Suprapubic skin (tissue), 4 donors: ENCODE measurements at places on chromosomes 2 and 18.

GRCh38 chr2:5834501-5834900 lies 142.3 kb downstream of the SOX11 start:
- H3K27ac ChIP-seq, result no peak overlapping the region
- H3K36me3 ChIP-seq, result no peaks in the 10 kb centered on the region
- H3K4me1 ChIP-seq, result no peaks in the 10 kb centered on the region
- no peaks in the 10 kb centered on the region for H3K27me3 ChIP-seq
- no peak overlapping the region for H3K4me3 ChIP-seq

DNA sequence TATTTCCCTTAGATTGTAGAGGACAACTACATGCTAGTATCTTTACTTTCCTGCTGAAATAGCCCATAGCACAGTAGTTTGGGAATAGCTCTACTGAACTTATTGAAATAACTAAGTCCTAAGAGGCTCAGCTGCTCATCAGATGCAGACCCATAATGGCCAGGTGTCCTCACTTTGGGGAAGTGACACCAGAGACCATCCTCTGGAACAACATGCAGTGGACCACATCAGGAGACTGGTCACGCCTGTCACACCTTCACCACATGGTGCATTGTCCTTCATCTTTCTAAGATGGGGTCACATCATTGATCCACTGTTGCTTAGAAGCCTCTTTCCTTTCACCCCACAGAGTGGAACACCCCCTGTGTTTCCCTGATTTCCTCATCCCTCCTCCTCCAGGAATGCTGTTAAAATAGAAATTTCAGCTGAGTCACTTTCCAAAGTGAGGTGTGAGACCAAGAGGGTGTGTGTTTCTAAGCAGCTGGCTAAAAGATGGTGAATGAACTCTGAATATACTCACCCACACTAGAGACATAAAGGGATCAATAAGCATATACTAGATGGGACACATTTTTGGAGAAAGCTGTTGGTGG lies 215.2 kb upstream of the LRRTM1 start:
- no peak overlapping the region for H3K4me3 ChIP-seq
- H3K36me3 ChIP-seq, result no peaks in the 10 kb centered on the region
- H3K27me3 ChIP-seq, result no peaks in the 10 kb centered on the region
- no peak overlapping the region for H3K27ac ChIP-seq

DNA sequence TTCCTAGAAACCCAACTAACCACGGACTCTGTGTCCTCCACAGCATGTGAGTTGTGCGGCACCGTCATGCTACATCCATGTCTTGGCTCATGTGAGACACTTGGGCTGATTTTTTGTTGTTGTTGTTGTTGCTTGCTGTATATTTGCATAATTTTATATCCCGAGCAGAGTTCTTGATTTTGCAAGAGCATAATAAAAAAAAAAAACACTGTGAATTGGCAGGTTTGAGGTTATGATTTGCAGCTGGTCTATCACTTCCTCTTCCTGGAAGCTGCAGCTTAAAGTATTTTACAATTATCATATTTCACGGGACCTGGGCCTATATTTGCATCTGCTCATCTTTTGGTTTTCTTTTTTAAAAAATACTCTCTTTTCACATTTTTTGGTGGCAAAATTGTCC lies 142.3 kb upstream of the NRP2 start:
- peaks cover 17% of the 10 kb centered on the region for H3K4me1 ChIP-seq
- no peaks in the 10 kb centered on the region for H3K27me3 ChIP-seq
- DNase-seq, result no peak
- no peak overlapping the region for H3K4me3 ChIP-seq

- peaks cover 4% of the 10 kb centered on the region for H3K27me3 ChIP-seq
- no peaks in the 10 kb centered on the region for H3K36me3 ChIP-seq
- no peaks in the 10 kb centered on the region for H3K4me1 ChIP-seq
- DNase-seq, result no peak
- H3K4me3 ChIP-seq, result no peak overlapping the region
- no peak overlapping the region for H3K27ac ChIP-seq
Measured at GRCh38 chr18:58605027-58606020, 23.6 kb downstream of the ALPK2 start.

DNA sequence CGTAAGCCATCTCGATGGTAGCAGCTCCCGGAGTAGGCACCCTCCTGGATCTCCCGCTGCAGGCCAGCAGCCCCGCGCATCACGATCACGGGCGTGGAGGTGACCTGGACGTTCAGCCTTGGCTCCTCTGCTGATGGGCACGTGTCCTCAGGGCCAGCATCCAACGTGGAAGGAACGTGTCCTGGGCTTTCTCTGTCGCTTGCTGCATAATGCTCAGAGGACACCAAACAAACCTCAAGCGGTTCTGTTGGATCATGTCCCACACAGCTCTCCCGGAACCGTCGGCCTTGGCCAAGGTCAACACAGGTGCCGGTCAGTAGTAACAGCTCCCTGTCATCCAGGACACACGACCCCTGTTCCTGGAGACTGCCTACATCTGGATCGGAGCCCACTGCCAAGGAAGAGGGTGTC lies 23.1 kb downstream of the PASK start:
- no peak overlapping the region for H3K4me3 ChIP-seq
- H3K27ac ChIP-seq, result no peak overlapping the region
- H3K4me1 ChIP-seq, result peaks cover 5% of the 10 kb centered on the region

GRCh38 chr2:101751875-101752619 lies 54.5 kb downstream of the MAP4K4 start:
- no peak overlapping the region for H3K4me3 ChIP-seq
- peaks cover 26% of the 10 kb centered on the region for H3K4me1 ChIP-seq
- H3K27ac ChIP-seq, result no peak overlapping the region
- no peak for DNase-seq

- H3K4me3 ChIP-seq, result no peak overlapping the region
- H3K4me1 ChIP-seq, result no peaks in the 10 kb centered on the region
- no peaks in the 10 kb centered on the region for H3K36me3 ChIP-seq
- no peak for DNase-seq
- H3K27ac ChIP-seq, result no peak overlapping the region
Measured at GRCh38 chr2:44836174-44836573, 105.3 kb upstream of the SIX3 start.

DNA sequence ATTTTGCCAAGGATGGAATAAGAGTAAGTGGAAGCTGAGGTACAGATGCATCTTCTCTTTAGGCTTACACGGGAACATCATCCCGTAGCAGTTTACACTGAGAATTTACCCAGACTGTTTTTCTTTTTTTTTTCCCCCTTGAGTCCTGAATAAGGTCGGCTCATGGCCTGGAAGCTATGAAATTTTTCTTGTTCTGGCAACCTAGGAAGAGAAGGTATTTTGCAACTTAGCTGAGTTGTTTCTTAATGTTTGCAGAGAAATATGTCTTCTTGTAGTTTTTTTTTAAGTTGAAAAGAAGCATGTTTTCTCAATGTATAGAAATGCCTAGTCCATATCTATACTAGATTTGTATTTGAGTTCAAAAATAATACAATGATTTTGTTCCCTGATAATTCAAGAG lies 712.5 kb downstream of the TDRD15 start:
- no peaks in the 10 kb centered on the region for H3K36me3 ChIP-seq
- H3K27me3 ChIP-seq, result no peaks in the 10 kb centered on the region
- DNase-seq, result no peak
- no peaks in the 10 kb centered on the region for H3K4me1 ChIP-seq
- H3K27ac ChIP-seq, result no peak overlapping the region

- no peak overlapping the region for H3K27ac ChIP-seq
- H3K4me3 ChIP-seq, result no peak overlapping the region
- no peaks in the 10 kb centered on the region for H3K36me3 ChIP-seq
- DNase-seq, result no peak
- no peaks in the 10 kb centered on the region for H3K27me3 ChIP-seq
- no peaks in the 10 kb centered on the region for H3K4me1 ChIP-seq
Measured at GRCh38 chr2:203796248-203797010, 71.1 kb upstream of the CTLA4 start.

GRCh38 chr2:233233618-233234230 lies 17.7 kb upstream of the ATG16L1 start:
- H3K27ac ChIP-seq, result no peak overlapping the region
- DNase-seq, result no peak
- H3K4me3 ChIP-seq, result no peak overlapping the region
- H3K27me3 ChIP-seq, result no peaks in the 10 kb centered on the region
- H3K36me3 ChIP-seq, result no peaks in the 10 kb centered on the region

GRCh38 chr2:158967114-158967730 lies 1.2 kb upstream of the TANC1 start:
- no peaks in the 10 kb centered on the region for H3K36me3 ChIP-seq
- no peak for DNase-seq
- H3K4me1 ChIP-seq, result peaks cover 38% of the 10 kb centered on the region
- no peaks in the 10 kb centered on the region for H3K27me3 ChIP-seq

- no peaks in the 10 kb centered on the region for H3K27me3 ChIP-seq
- no peak for DNase-seq
- H3K27ac ChIP-seq, result peak overlapping the region; percentile 11
- no peaks in the 10 kb centered on the region for H3K36me3 ChIP-seq
- peaks cover 31% of the 10 kb centered on the region for H3K4me1 ChIP-seq
Measured at GRCh38 chr18:54260396-54261072, 8.8 kb upstream of the POLI start.

- DNase-seq, result no peak
- no peaks in the 10 kb centered on the region for H3K4me1 ChIP-seq
- H3K36me3 ChIP-seq, result no peaks in the 10 kb centered on the region
- no peak overlapping the region for H3K27ac ChIP-seq
- no peak overlapping the region for H3K4me3 ChIP-seq
- H3K27me3 ChIP-seq, result no peaks in the 10 kb centered on the region
Measured at GRCh38 chr2:122516775-122517174, 761.3 kb downstream of the TSN start.

GRCh38 chr2:27370816-27371620 lies 602 bp downstream of the SNX17 start:
- H3K27me3 ChIP-seq, result no peaks in the 10 kb centered on the region
- no peak for DNase-seq
- peak overlapping the region; percentile 97 for H3K27ac ChIP-seq
- H3K36me3 ChIP-seq, result peaks cover 58% of the 10 kb centered on the region
- peaks cover 38% of the 10 kb centered on the region for H3K4me1 ChIP-seq

GRCh38 chr2:80473796-80474195 lies 169.2 kb upstream of the LRRTM1 start:
- H3K36me3 ChIP-seq, result no peaks in the 10 kb centered on the region
- H3K27ac ChIP-seq, result no peak overlapping the region
- no peaks in the 10 kb centered on the region for H3K4me1 ChIP-seq

GRCh38 chr2:197661626-197662025 lies 13.8 kb downstream of the RFTN2 start:
- no peaks in the 10 kb centered on the region for H3K36me3 ChIP-seq
- H3K27ac ChIP-seq, result no peak overlapping the region
- no peaks in the 10 kb centered on the region for H3K4me1 ChIP-seq
- no peak overlapping the region for H3K4me3 ChIP-seq
- no peaks in the 10 kb centered on the region for H3K27me3 ChIP-seq

GRCh38 chr18:51275712-51276476 lies 78.4 kb upstream of the MEX3C start:
- H3K36me3 ChIP-seq, result no peaks in the 10 kb centered on the region
- DNase-seq, result no peak
- H3K4me3 ChIP-seq, result no peak overlapping the region
- no peak overlapping the region for H3K27ac ChIP-seq
- no peaks in the 10 kb centered on the region for H3K4me1 ChIP-seq

- no peak for DNase-seq
- no peak overlapping the region for H3K27ac ChIP-seq
- no peak overlapping the region for H3K4me3 ChIP-seq
- H3K4me1 ChIP-seq, result no peaks in the 10 kb centered on the region
- H3K36me3 ChIP-seq, result no peaks in the 10 kb centered on the region
Measured at GRCh38 chr2:99775585-99775984, 285.8 kb upstream of the REV1 start.

DNA sequence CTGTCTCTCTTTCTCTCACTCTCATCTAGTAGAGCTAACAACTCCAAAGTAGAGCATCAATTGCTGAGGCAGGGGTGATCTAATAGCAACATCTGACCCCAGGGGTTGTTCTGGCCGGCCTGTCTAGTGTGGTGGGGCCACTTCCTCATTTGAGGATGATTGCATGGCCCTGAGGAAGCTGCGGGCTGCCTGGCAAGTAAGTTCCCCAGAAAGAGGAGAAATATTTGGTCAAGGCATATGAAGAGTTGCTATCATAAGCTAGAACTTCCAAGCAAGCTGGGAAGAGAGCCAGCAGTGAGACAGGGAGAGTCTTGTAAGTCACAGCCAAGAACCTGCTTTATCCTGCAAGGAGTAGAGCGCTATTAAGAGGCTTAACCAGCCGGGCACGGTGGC lies 50.8 kb upstream of the TMEM87B start:
- H3K4me3 ChIP-seq, result no peak overlapping the region
- no peak overlapping the region for H3K27ac ChIP-seq
- peaks cover 8% of the 10 kb centered on the region for H3K4me1 ChIP-seq
- H3K36me3 ChIP-seq, result peaks cover 8% of the 10 kb centered on the region

DNA sequence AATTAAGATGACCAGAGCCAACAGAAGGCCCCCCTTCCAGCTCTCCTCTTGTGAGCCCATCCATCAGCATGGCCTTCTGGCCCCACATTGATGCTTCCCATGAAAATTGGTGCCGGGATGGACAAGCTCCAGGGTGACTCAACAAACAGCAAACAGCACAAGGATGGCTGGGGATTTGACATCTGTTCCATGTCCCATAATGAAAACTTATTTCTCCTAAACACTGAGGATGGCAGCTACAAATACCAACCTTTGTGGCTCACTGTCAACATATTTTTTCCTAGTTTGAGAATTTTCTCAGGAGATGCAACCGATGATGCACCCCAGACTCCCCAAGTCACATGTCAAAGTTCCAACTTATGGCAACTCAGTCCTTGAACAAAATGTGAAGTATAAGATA lies 169.6 kb upstream of the SIX2 start:
- H3K27ac ChIP-seq, result no peak overlapping the region
- no peak for DNase-seq
- no peaks in the 10 kb centered on the region for H3K4me1 ChIP-seq
- H3K36me3 ChIP-seq, result no peaks in the 10 kb centered on the region
- H3K27me3 ChIP-seq, result peaks cover 7% of the 10 kb centered on the region

GRCh38 chr18:13791181-13791580 lies 32.8 kb upstream of the MC5R start:
- H3K27ac ChIP-seq, result no peak overlapping the region
- no peak overlapping the region for H3K4me3 ChIP-seq
- H3K36me3 ChIP-seq, result no peaks in the 10 kb centered on the region
- DNase-seq, result no peak

- peaks cover 41% of the 10 kb centered on the region for H3K4me1 ChIP-seq
- H3K4me3 ChIP-seq, result no peak overlapping the region
- no peaks in the 10 kb centered on the region for H3K36me3 ChIP-seq
- DNase-seq, result no peak
- H3K27ac ChIP-seq, result no peak overlapping the region
Measured at GRCh38 chr2:109214651-109215371, 85.8 kb downstream of the SH3RF3 start.

DNA sequence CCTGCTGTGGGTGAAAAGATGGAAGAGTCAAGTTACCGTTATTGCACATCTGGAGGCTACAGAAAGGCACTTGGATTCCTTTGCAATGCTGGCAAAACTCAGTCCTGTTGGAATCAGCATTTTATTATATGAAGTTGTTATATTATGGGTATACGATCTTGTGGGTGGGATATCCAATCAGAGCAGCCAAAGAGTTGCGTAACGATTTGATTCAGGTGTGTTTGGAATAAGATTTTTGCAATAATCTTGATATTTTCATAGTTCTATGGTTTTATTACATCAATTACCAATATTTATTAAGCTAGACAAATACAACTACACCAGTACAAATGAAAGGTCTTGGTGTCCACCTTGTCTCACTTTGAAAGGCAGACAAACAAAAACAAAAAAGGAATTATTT lies 57.9 kb upstream of the SOS1 start:
- no peak overlapping the region for H3K4me3 ChIP-seq
- H3K27ac ChIP-seq, result no peak overlapping the region
- H3K36me3 ChIP-seq, result no peaks in the 10 kb centered on the region
- no peak for DNase-seq
